ENCODE measurements at places on chromosomes 16 and 17.

- no peak for DNase-seq
Observed at GRCh38 chr16:28538733-28539596, at the start of gene NUPR1. NUPR1 (minus strand) TSS chr16:28538974; CDS start chr16:28538907, 67 bp downstream.

DNA sequence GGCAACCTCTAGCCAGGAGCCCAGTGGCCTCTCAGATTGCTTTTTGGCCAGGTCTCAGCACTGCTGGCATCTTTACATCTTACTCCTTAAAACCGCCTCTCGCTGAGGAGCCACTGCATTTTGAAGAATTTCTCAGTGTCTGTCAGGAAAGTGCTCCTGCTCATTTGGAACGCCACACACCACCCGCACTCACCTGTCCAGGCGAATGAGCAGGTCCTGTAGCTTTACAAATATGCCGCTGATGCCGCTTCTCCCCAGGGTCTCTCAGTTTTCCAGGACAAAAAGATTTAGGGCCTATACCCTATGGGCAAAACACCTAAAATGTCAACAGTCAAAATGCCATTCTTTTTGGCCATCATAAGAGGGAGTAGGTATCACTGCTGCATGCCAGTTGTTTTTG, 22.1 kb downstream of the CYB561 start:
- DNase-seq, result no peak

- no peak for DNase-seq
Observed at GRCh38 chr17:43790311-43790940, 10.2 kb downstream of the CFAP97D1 start.

- no peak for DNase-seq
Observed at GRCh38 chr17:27560668-27561067, 70.3 kb upstream of the LGALS9 start.

- DNase-seq, result no peak
Observed at GRCh38 chr16:26830428-26831127, 236.1 kb upstream of the C16orf82 start.

- DNase-seq, result no peak
Observed at GRCh38 chr16:29770250-29770929, 7.7 kb upstream of the ZG16 start.

- DNase-seq, result no peak
Observed at GRCh38 chr17:77836557-77837041, 121.9 kb upstream of the TNRC6C start.

- DNase-seq, result no peak
Observed at GRCh38 chr17:8091033-8091687, 3.6 kb upstream of the ALOX12B start.

- DNase-seq, result no peak
Observed at GRCh38 chr17:8794636-8795035, 4.5 kb downstream of the MFSD6L start.

DNA sequence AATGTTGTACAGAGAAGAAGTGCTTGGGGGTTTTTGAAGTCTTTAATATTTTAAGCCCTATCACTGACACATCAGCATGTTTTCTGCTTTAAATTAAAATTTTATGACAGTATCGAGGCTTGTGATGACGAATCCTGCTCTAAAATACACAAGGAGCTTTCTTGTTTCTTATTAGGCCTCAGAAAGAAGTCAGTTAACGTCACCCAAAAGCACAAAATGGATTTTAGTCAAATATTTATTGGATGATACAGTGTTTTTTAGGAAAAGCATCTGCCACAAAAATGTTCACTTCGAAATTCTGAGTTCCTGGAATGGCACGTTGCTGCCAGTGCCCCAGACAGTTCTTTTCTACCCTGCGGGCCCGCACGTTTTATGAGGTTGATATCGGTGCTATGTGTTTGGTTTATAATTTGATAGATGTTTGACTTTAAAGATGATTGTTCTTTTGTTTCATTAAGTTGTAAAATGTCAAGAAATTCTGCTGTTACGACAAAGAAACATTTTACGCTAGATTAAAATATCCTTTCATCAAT, 57.8 kb downstream of the HLF start:
- DNase-seq, result no peak

GRCh38 chr17:3773511-3773910, 27.5 kb downstream of the ITGAE start:
- DNase-seq, result no peak

- no peak for DNase-seq
Observed at GRCh38 chr17:57288040-57288772, 31.9 kb downstream of the MSI2 start.

DNA sequence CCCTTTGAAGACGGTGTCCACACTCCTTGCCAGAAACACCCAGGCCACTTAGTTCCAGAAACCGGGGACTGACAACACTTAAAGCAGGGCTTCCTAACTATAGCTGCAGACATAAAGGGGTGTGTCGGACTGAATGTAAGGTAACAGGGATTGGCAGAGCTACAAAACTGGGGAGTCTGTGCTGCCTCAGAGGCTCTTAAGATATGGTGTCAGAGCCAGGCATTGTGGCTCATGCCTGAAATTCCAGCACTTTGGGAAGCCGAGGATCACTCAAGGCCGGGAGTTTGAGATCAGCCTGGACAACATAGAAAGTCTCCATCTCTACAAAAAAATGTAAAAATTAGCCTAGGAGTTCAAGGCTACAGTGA, 14.2 kb upstream of the NLRC3 start:
- no peak for DNase-seq

DNA sequence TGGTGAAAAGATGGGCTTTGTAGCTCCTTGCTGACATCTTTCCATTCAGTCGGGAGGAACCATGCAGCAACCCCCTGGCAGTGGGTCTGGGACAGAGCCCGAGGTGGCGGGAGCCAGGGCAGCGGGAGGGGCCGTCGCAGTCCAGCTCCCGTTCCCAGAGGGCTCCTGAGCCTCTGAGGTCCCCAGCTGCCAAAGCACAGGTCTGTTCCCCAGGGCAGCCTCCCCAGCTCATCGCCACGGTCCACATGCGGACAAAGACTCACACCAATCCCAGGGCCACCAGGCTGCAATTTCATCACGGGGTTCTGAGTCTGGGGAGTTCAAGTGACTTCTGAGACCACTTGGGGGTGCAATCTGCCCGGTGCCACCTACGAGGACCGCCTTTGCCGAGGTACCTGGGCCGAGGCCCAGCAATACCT, 196.0 kb downstream of the RBFOX3 start:
- DNase-seq, result no peak

- DNase-seq, result no peak
Observed at GRCh38 chr17:60249290-60249826, 99.6 kb downstream of the CA4 start.

DNA sequence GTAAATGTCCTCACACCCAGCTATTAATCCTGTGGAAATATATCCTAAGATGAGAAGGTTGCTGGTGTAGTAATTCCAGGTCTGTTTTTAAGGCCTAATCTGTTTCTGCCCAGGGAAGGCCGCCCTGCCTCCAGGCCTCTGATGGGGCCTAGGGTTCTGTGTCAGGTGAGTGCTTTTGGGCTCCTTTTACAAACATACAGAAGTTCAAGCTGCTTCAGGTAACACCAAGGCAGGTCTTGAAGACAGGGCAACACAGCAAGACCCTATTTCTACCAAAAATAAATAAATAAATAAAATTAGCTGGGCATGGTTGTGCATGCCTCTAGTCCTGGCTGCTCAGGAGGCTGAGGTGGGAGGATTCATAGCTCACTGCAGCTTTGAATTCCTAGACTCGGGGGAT, 9.3 kb downstream of the PPL start:
- DNase-seq, result no peak

- no peak for DNase-seq
Observed at GRCh38 chr17:42891539-42892152, 9.0 kb upstream of the G6PC1 start.

DNA sequence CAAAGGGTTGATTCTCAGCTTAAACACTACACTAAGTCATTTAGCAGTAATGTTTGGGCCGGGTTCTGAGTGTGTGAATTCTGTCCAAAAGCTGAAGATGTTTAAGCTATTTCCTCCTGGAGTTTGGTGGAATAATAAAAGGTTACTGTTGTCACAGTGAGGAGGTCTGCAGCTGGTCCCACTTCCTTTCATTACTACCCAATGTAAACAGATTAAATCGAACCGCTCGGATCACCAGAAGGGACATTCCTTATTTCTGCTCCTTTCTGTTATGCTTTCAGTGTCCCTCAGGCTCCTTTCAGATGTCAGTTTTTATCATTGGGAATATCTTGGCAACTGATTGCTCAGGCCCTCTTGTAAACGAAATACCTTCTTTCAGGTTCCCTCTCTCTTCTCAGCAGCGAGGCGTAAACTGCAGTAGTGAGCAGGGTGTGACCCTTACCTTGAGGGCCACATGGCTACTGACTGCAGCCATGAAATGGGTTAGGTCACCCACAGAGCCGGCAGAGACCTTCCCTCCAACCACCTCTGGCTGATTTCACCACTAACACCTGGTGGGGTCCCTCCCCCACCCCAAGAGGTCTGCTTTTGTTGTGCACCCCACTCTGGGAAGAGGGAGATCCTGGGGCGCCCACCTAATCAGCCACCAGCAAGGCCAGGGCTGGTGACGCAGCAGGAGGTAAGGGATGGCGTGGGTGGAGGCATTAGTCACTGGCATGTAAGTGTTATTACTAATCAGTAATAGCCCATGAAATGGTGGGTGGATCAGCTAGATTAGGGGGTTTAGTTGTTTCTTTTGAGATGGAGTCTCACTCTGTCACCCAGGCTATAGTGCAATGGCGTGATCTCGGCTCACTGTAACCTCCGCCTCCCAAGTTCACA, 117.6 kb downstream of the VPS53 start:
- DNase-seq, result no peak

GRCh38 chr17:28293994-28294393, 25.0 kb upstream of the TMEM97 start:
- no peak for DNase-seq

All from stimulated activated CD8-positive, alpha-beta memory T cell treated with anti-CD3 and anti-CD28 coated beads, Interleukin-4, amount 100 ng/mL, for 1 hour (primary cell).